ENCODE measurements at places on chromosomes 4 and X.

DNA sequence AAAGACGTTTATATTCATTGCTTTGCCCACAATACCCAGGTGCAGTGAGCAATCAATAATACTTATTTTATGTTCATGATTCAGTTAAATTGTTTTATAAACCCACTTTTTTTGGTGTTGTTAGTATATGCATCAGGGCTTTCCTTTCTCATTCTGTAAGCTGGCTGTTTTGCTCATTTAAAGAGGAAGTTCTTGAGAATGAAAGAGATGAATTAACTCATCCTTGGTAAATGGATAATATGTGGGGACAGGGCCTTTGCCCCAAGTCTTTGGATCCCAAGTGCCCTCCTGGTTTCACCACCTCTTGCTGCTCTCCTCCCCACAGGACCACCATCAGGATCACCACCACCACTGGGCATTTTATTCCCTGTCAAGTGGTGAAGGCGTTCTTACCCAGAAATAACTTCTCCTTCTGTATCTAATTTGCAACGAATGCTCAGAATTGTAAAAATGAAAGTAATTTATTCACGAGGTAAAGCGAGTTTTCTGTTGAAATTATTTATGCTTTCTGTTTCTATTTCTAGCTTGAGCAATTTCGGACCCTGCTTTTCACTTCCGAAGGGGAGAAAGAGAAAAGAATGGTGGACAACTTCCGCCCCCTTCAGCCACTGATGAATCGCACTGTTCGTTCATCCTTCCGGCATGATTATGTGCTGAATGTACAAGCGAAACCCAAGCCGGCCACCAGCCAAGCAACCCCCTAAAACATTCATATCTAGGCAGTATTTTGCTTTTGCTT, 8.2 kb upstream of the ZRSR2 start:
- no peak for DNase-seq

DNA sequence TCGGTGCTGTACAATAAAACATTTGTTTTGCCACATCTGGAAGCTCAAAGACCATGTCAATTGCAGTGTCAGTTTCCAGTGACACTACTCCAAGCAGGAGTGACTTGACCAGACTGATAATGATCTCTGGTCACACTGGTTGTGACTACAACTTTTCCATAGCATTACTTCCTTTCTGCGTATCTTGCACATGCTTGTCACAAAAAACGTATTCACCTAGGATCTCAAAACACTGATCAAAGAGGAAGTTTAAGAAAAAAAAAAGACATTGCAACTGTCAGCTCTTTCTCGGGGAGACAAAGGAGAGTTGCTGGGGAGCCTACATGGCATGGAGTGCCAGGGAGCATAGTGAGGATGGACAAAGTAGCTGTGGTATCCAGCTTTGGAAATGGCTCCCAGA, 60.6 kb downstream of the OPHN1 start:
- no peak for DNase-seq

GRCh38 chr4:153905231-153905630, 116.3 kb upstream of the SFRP2 start:
- DNase-seq = no peak

DNA sequence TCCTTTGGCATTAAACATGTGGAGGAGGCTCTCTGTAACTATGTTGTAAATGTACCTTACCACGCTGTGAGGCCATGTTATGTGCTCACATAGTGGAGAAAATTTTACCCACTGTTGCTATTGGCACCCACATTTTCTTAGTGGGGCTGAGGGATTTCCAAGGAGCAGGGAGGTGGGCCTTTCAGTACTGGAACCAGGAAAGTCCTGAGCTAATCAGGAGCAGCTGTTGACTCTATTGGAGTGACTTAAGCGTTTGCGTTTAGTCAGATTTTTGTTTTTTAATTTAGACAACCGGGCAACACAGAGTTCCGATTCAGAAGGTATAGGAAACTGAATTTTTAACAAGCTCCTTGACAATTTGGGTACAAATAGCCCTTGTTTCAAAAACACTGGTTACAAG, 30.7 kb upstream of the WDR17 start:
- no peak for DNase-seq

DNA sequence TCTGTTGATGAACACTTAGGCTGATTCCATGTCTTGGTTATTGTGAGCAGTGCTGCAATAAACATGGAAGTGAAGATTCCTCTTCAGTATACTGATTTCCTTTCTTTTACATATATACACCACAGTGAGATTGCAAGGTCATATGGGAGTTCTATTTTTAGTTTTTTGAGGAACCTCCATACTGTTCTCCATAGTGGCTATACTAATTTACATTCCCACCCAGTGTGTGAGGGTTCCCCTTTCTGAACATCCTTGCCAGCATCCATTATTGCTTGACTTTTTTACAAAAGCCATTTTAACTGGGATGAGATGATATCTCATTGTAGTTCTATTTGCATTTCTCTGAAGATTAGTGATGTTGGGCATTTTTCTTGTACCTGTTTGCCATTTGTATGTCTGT, 80.5 kb upstream of the GALNT7 start:
- DNase-seq = no peak

GRCh38 chr4:88275949-88276515, 8.3 kb downstream of the PPM1K start:
- DNase-seq = no peak

- DNase-seq = no peak
These were observed 788.9 kb downstream of the RPA4 start for GRCh38 chrX:97672608-97673007.

- no peak for DNase-seq
These were observed 231.5 kb upstream of the AGTR2 start for GRCh38 chrX:115939070-115939469.

DNA sequence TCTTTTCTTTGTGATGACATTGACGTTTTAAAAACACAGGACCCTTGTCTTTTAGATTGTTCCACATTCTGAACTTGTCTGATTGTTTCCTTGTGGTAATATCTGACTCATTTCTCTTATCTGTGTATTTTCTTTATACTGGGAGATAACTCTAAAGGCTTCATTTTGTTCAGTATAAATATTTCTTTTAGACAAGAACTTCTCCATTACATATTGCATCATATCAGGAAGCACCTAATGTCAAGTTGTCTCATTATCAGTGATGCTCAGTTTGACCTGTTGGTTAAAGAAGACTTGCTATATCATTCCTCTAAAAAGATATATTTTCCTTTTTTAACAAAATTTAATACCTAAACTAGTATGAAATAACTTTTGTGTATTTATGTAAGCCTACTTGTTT, 152.3 kb upstream of the BMP3 start:
- DNase-seq = no peak

Measured in stimulated activated CD4-positive, alpha-beta T cell treated with anti-CD3 and anti-CD28 coated beads, Interleukin-1b, Interleukin-23, amount 100 ng/mL, for 1 hour (primary cell).